ENCODE measurements at places on chromosomes 12 and 14. TPM values are rescaled to one million over a fixed set of nuclear protein-coding genes. Genes with fewer than 3 reads are reported as not detected.
A peak's percentile ranks its signal among the peaks of the same experiment; 100 is the strongest.

Gene SFSWAP
- 15.8 TPM for total RNA-seq

Gene CIROP
- not detected for total RNA-seq

Gene CYP46A1
- not detected for total RNA-seq

Gene CLEC12A
- not detected for total RNA-seq

Gene CD69
- total RNA-seq: 1.3 TPM

Gene MORN3
- total RNA-seq: not detected

Gene LRP6
- total RNA-seq: 70.0 TPM

Gene C1R
- 1,046 TPM for total RNA-seq

Gene NKX2-1
- total RNA-seq: not detected

Gene TULP3
- 24.8 TPM for total RNA-seq

Gene CPNE6
- not detected for total RNA-seq

Gene INHBE
- total RNA-seq: not detected

- DNase-seq: no peak
- no peaks in the 10 kb centered on the region for H3K27me3 ChIP-seq
- no peaks in the 10 kb centered on the region for H3K4me1 ChIP-seq
- H3K27ac ChIP-seq: no peak overlapping the region
Measured at GRCh38 chr12:26246483-26247164, 51.3 kb downstream of the SSPN start.

GRCh38 chr12:32734952-32735351, 20.7 kb downstream of the YARS2 start:
- H3K4me1 ChIP-seq: no peaks in the 10 kb centered on the region
- no peaks in the 10 kb centered on the region for H3K27me3 ChIP-seq
- no peak overlapping the region for H3K27ac ChIP-seq
- no peak overlapping the region for H3K4me3 ChIP-seq
- H3K36me3 ChIP-seq: peaks cover 34% of the 10 kb centered on the region
- no peak for DNase-seq

GRCh38 chr12:26614011-26614616, 218.9 kb downstream of the ITPR2 start:
- H3K4me3 ChIP-seq: no peak overlapping the region
- no peaks in the 10 kb centered on the region for H3K4me1 ChIP-seq
- DNase-seq: no peak
- no peaks in the 10 kb centered on the region for H3K27me3 ChIP-seq

GRCh38 chr12:66709457-66709773, 30.5 kb upstream of the GRIP1 start:
- no peaks in the 10 kb centered on the region for H3K36me3 ChIP-seq
- no peak overlapping the region for H3K4me3 ChIP-seq
- H3K4me1 ChIP-seq: no peaks in the 10 kb centered on the region
- no peaks in the 10 kb centered on the region for H3K27me3 ChIP-seq

DNA sequence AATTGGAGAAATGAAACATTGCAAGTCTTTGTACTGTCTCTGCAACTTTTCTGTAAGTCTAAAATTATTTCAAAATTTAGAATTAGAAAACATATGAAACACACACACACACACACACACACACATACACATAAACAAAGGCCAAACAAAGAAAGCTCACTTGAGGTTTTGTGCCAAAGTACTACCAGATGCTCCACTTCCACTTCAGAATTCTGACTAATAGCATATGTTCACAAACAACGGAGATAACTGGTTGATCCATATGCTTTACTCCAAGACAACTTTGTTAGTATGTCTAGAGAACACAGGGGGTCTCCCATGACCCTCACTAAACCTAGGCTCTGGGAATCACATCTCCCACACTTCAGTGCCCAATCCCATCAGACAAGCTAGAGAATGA, 133.8 kb upstream of the CLEC14A start:
- H3K4me1 ChIP-seq: no peaks in the 10 kb centered on the region
- no peak for DNase-seq
- H3K4me3 ChIP-seq: no peak overlapping the region
- H3K36me3 ChIP-seq: no peaks in the 10 kb centered on the region

- H3K27me3 ChIP-seq: no peaks in the 10 kb centered on the region
- no peak overlapping the region for H3K27ac ChIP-seq
- DNase-seq: no peak
- H3K4me1 ChIP-seq: no peaks in the 10 kb centered on the region
Measured at GRCh38 chr12:131330106-131330815, 376.6 kb downstream of the ADGRD1 start.

DNA sequence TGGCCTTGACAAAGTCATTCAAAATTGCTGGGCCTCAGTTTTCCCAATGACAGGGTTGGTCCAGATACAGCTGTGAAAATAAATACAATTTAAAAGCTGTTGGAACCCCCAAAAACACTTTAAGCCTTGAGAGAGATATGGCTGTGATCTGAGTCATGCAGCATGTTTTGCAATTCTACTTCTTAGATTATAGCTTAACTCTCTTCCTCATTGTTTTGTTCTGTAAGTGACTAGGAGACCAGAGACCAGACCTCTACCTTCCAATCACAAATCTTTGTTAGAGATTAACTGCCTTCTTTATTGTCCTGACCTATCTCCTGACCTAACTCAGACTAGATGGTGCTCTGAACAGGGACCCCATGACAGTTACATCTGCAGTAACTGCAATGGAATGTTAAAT, 198.1 kb downstream of the STXBP6 start:
- no peaks in the 10 kb centered on the region for H3K4me1 ChIP-seq
- DNase-seq: no peak
- H3K27ac ChIP-seq: no peak overlapping the region
- no peak overlapping the region for H3K4me3 ChIP-seq

DNA sequence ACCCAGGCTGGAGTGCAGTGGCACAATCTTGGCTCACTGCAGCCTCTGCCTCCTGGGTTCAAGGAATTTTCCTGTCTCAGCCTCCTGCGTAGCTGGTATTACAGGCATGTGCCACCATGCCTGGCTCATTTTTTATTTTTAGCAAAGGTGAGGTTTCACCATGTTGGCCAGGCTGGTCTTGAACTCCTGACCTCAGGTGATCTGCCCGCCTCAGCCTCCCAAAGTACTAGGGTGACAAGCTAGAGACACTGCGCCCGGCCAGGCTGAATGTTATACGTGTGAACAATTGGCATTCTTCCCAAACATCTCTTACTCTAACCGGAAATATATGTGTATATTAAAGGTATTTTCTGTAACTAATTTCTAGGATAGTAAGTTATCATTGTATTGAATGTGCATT, 13.2 kb upstream of the LIMA1 start:
- H3K4me1 ChIP-seq: no peaks in the 10 kb centered on the region
- no peak overlapping the region for H3K4me3 ChIP-seq
- no peaks in the 10 kb centered on the region for H3K27me3 ChIP-seq
- H3K36me3 ChIP-seq: peaks cover 4% of the 10 kb centered on the region
- H3K27ac ChIP-seq: no peak overlapping the region

GRCh38 chr12:22514875-22515274, 29.5 kb downstream of the C2CD5 start:
- peaks cover 18% of the 10 kb centered on the region for H3K36me3 ChIP-seq
- H3K27ac ChIP-seq: no peak overlapping the region
- H3K4me3 ChIP-seq: no peak overlapping the region
- H3K27me3 ChIP-seq: no peaks in the 10 kb centered on the region
- no peaks in the 10 kb centered on the region for H3K4me1 ChIP-seq
- no peak for DNase-seq

DNA sequence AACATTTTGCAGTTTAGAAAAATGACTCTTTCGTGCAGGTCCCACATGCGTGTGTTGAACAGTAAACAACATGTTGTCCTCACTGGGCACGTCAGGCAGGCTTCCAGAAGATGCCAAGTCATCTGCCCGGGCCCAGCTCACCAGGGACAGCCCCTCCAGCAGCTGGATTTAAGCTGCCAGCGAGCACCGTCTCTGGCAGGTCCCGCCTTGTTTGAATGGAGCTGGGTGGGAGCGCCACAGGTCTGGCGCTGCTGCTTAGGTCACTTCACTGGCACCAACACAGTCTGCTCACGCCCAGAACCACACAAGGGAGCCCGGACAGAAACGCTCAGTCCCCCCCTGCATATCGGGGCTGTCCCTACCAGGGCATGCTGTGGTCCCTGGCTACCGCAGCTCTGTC, 33.1 kb upstream of the MMP17 start:
- no peak for DNase-seq
- H3K27ac ChIP-seq: no peak overlapping the region
- H3K27me3 ChIP-seq: no peaks in the 10 kb centered on the region

DNA sequence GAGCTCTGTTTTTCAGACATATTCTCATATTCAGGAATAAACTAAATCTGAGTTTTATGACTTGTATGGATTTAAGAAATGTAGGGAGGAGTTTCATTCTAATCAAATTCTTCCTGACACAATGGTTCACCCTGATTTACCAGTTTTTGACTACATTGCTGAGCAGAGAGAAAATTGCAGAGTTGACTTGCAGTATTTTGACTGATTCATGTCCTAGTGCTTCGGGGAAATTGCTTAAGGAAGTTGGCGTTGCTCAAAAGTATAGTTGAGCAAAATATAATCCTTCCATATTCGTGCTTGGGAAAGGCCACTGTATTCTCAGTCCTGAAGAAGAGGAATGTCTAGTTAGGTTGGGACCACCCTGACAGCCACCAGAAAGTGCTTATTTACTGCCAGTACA, 1.3 kb upstream of the TWF1 start:
- H3K36me3 ChIP-seq: peaks cover 10% of the 10 kb centered on the region
- no peak overlapping the region for H3K27ac ChIP-seq
- H3K4me1 ChIP-seq: peaks cover 9% of the 10 kb centered on the region

DNA sequence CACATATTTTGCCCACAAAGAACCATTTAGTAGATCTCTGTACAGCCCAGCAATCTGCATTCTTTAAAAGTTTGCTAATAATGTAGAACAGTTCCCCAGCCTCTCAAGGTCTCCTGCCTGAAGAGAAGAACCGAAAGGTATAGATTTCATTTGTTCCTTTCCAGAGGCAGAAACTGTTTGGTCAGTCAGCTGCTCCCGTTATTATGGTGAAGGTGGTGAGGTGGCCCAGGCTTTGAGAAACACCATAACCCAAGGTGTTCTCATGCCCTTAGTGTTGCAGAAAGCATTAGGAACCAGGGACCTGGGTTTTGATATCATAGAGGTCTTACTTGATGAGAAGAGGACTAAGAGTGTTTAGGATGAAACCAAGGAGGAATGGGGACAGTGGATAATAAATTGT, 65.3 kb downstream of the SUSD6 start:
- H3K4me1 ChIP-seq: peaks cover 7% of the 10 kb centered on the region
- no peak overlapping the region for H3K4me3 ChIP-seq

- no peak overlapping the region for H3K27ac ChIP-seq
- H3K4me1 ChIP-seq: no peaks in the 10 kb centered on the region
- H3K4me3 ChIP-seq: no peak overlapping the region
- H3K36me3 ChIP-seq: no peaks in the 10 kb centered on the region
Measured at GRCh38 chr12:97556302-97556779, 93.7 kb downstream of the RMST start.

GRCh38 chr14:72621387-72622065, 272.4 kb downstream of the DPF3 start:
- H3K4me1 ChIP-seq: peaks cover 3% of the 10 kb centered on the region
- no peak overlapping the region for H3K4me3 ChIP-seq
- no peak overlapping the region for H3K27ac ChIP-seq
- peak; percentile 21 for DNase-seq

- no peaks in the 10 kb centered on the region for H3K27me3 ChIP-seq
- H3K4me3 ChIP-seq: peak overlapping the region; percentile 73
- H3K4me1 ChIP-seq: peaks cover 25% of the 10 kb centered on the region
Measured at GRCh38 chr14:103521951-103522563, 573 bp downstream of the CKB start.

DNA sequence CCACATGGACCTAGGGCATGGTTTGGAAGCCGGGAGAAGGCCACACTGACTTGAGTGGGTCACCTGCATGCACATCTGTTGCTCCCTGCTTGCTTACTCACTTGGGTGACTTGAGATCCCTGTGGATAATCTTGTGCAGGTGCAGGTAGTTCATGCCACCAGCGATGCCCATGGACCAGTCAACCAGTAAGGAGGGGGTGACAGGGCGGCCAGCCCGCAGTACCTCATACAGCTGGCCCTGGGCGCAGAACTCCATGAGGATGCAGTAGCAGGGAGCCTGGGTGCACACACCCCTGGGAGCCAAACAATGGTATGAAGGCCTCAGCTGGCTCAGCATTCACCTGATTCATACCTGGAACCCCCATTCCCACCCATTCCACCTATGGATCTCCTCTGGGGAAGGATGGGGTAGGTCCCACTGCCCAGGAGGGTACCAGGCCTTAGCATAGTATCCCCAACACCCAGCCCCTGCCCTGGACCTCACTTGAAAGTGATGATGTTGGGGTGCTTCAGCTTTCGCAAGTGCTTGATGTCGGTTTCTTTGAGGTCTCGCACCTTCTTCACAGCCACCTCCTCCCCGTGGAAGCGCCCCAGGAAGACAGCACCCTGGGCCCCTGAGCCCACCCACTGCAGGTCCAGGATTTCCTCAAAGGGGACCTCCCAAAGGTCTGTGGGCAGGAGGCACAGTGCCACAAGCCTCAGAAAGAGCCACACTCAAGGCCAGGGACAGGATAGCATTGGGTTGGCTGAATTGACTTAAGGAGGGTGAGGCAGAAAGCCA, 13.1 kb downstream of the MAP3K12 start:
- peaks cover 57% of the 10 kb centered on the region for H3K36me3 ChIP-seq
- no peak for DNase-seq
- no peak overlapping the region for H3K27ac ChIP-seq
- H3K4me3 ChIP-seq: no peak overlapping the region
- H3K27me3 ChIP-seq: no peaks in the 10 kb centered on the region

DNA sequence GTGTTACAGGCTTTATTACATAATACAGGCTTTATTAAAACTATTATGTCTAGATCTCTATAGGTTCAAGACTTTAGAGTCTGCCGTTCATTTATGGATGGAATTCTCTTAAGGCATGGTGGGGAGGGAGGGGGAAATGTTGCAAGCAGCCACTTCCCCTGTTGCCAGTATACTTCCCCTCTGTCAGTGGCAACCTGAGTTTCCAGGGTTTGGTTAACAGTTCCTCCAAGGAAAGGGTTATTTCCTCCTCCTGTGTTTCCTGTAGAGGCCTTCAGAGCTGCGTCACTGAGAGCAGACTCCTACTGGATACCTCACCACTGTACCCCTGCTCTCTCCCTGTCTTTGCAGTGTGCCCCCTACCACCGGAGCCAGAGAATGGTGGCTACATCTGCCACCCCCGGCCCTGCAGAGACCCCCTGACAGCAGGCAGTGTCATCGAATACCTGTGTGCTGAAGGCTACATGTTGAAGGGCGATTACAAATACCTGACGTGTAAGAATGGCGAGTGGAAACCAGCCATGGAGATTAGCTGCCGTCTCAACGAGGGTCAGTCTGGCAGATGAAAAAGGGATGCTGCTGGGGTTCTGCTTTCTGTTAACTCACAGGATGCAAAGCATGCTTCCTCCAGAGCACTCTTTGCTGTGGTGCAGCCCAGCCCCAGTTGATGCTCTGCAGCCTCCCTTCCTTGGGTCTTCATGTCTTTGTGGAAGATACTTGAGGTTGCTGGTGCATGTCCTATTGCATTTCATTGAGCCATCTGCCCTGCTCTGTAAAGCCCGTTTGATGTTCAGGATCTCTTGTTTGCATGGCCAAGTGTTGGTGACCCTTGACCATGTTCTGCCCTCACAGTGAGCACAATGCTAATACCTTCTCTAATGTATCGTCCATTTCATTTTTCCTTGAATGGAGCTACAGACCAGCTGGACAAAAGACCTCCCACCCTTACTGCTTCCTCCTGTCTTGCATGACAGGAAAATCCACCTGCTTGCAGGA, 63.6 kb upstream of the SRSF5 start:
- H3K4me3 ChIP-seq: no peak overlapping the region
- peaks cover 7% of the 10 kb centered on the region for H3K36me3 ChIP-seq
- H3K27me3 ChIP-seq: no peaks in the 10 kb centered on the region
- H3K27ac ChIP-seq: no peak overlapping the region
- peaks cover 10% of the 10 kb centered on the region for H3K4me1 ChIP-seq
